ENCODE measurements at places on chromosomes 2 and 18.

DNA sequence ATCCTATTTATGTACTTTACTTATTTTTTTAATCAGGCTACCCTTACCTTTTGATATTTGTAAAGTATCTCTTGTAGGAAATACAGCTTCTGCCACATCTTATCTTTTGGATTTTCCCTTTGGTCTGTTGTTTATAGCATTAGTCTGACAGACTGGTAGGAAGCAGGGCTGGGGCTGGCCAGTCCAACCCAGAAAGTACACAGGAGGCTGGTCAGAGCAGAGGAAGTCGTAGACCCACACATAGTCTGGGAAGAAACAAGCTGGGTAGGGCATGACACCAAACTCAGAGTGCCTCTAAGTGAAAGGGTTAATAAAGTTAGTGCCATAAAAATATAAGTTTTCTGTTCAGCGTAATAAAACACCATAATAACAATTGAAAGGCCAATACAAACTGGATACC is 51.7 kb downstream of the BOLA3 start:
- DNase-seq: no peak

GRCh38 chr18:13218368-13218991 is at the start of gene LDLRAD4:
Gene LDLRAD4 (plus strand): TSS chr18:13218760.
- peak; percentile 8 for DNase-seq

- no peak for DNase-seq
These were observed 4.3 kb downstream of the UGT1A9 start for GRCh38 chr2:233676046-233676445.

- DNase-seq: peak; percentile 50
These were observed 184.3 kb downstream of the SH3BP4 start for GRCh38 chr2:235135990-235136561.

DNA sequence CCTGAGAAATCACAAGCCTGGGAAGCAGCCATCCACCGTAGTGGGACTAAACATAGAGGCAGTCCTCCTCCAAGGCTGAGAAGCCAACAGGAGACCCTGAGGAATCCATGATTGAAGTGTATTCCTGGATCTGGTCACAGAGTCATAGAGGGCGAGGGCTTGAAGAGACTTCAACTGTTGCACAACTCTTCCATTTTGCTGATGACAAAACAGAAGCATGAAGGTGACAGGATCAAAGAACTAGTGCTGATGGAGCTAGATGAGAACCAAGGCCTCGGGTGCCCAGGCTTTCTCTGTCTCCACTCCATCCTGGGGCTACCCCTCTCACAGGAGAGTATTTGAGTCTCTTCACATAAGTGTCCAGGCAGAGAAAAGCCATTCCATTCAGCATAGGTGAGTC is 30.1 kb upstream of the RAB27B start:
- DNase-seq: no peak

- no peak for DNase-seq
These were observed 801 bp downstream of the OSR1 start for GRCh38 chr2:19357402-19358241.

DNA sequence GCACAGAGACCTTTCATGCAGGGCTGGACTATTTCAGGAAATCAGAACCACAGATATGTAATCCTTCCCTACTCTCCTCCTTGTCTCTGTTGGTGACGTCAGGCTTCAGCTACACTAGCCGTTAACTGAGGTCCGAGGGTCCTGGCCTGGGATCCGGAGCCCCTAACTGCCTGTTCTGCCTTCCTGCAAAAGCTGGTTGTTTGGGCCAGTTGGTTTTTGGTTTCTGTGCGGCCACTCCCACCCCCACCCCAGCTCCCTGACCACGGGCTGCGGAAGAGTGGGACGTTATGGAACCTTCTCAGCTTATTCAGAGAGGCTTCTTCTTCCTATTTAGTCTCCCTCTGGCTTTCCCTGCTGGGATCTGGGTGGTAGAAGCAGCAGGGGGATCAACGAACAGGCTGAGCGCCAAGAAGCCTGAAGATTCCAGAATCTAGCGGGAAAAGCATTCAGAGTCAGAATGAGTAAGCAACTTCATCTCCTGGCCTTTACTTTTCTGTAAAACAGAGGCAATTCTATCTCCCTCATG is 49.3 kb upstream of the ROCK2 start:
- DNase-seq: no peak

GRCh38 chr2:215799194-215799593 is 214.2 kb downstream of the MREG start:
- DNase-seq: no peak

DNA sequence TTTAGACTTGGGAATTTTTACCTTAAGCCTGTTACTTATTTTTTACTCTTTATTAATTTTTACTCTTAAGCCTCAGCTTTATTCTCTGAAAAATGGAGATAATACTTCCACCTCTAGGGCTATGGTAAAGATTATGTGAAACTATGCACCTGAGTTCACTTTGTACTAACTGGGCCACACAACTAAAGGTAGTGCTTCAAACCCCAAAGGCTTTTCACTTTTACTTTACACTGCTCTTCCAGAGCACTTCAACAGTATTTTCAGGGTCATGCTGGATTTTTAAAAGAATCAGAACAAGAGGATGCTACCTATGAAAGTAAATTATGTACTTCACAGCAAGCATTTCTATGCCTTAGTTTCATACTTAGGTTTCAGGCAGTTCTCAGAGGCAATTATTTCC is 27.8 kb downstream of the MEX3C start:
- DNase-seq: no peak

DNA sequence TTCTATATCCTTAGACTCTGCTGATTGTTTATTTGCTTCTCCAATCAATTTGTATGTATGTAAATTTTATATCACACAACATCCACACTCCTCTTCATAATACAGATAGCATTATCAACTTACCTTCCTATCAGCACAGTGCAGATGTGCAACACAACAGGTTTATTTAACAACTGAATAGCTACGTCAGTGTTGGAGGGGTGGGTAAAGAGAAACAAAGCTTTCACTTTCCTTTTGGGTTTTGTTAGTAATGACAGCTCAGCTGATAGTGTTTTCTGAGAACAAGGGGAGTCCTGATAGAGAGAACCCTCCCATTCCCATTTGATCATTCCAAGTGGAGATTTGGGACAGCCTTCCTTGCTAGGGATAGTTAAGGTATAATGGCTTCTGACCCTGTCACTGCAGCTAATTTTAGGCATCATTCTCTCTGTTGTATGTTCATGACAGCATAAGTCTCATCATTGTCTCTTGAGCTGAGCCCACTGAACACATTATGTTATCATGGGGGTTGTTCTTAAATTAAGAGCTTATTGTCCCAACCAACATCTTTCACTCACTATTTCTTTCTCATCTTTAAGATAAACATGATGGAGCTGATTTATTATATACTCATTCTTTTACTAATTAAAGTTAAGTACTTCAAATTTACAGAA is 227.7 kb downstream of the GPD2 start:
- DNase-seq: no peak

GRCh38 chr2:112812318-112813267 is 24.0 kb downstream of the IL1B start:
- DNase-seq: no peak

- DNase-seq: no peak
These were observed 1.2 kb downstream of the IMMT start for GRCh38 chr2:86193901-86194567.

DNA sequence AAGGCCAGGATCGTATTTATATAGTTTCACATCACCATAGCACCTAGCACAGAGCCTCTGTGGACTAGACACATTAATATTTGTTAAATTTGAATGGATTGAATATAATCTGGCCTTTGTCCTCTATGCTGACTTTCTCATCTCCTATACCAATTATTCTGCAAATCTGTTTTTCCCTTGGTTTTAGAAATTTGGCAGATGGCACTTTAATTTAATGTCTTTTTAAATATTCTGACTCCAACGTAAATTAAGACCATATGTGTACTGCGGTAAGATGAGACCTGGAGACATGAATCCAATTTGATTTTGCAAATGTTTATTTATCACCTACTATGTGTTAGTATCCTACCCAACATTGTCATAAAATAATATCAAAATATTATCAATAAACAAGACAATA is 1281.9 kb upstream of the PIK3C3 start:
- DNase-seq: no peak

DNA sequence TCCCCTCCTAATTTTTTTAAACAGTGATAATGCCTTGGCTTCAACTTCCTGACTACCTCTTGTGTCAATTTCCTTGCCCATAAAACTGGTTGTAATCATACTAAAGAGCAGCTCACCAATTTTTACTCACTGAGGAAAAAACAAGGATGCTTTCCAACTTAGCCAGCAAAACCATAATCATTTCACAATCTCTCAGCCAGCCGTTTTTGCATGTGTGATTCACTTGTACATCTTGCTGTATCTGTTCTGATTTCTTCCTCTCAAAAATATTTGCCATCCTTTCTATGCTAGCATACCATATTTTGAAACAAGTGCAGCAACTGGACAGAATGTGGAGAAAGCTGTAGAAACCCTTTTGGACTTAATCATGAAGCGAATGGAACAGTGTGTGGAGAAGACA is 60.7 kb downstream of the RAB27B start:
- DNase-seq: no peak

GRCh38 chr2:85905187-85905666 is 16.4 kb upstream of the ST3GAL5 start:
- DNase-seq: no peak

DNA sequence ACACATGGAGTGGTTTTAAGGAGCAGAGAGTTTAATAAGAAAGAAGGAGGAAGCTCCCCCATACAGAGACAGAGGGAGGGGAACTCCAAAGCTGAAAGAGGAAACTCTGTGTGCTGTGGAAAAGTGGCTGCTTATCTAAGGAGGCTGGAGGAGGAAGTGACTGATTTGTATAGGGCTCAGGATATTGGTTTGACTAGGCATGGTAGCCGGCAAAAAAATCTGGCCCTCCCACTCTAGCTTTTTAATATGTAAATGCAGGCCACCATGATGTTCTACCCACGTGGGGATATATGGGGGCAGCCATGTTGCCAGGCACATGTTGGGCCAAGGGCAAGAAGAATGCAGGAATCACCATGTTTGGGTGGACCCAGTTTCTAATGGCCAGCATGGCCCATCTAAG is 64.3 kb downstream of the HNMT start:
- no peak for DNase-seq

DNA sequence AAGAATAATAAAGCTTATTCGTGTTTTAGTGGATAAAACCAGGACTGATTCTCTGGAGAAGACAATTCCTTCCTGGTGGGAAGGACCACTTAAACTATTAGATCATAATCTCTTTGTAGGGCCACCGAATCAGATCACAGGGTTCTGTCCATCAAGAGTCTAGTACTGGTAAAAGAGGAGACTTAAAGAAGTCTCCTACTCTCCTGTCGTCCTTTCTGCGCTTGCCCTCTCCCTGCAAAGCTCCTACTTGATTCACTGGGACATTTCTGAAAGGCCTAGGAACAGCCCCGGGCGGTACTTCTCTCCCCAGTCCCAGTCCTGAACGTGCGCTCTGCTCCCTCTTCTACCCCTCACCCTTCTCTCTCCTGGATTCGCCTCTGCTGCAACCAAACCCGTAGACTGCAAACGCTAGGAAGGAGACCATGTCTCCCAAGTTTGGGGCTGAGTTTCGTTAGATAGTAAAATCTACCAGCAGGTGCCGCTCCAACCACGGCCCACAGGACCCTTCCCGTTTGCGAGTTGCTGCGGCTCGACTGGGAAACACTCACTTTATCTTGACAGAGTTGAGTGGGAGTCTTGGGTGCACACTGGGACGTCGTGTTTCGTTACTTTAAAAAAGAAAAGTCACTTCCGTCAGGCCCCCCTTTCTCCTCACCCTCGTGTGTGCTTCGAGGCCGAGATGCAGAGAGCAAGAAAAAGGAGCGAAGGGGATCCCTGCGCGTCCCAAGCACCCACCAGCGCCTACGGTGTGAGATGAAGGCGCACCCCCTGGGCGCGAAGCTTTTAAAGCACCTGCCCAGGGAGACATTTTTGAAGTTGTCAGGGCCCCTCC is 923 bp downstream of the FIGLA start:
- DNase-seq: peak; percentile 47

DNA sequence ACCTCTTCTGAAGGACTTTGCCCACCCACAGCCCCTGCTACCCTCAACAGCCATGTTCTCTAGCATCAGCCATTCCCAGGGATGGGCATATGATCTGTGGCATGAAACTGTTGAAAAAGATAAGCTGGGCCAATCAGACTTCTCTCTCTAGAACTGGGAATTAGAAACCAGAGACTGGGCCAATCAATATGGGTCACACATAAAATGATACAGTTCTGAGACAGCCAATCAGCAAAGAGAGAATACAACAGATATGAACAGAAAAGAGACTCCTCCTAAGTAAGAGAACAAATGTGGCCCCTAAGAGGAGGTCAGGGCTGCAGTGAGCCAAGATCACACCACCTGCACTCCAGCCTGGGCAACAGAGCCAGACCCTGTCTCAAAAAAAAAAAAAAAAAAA is 2.1 kb downstream of the KIDINS220 start:
- no peak for DNase-seq

- no peak for DNase-seq
These were observed 480.8 kb upstream of the KLHL29 start for GRCh38 chr2:22904126-22904684.

DNA sequence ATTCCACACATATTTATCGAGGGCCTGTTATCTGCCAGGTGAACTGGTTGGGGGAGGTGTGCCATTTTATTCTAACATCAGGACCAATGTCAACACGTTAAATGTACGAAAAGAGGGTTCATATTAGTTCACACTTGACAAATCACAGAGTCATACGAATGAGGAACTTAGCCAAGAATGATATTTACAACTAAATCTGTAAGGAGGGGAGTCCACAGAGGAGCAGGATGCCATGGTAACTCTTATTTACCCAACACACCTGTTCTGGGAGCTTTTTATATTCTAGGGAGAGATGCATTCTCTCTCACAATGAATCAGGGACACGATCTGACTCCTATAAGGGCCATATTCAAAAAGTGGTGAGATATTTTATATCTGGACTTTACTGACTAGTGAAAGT is 144.1 kb downstream of the CDC42EP3 start:
- no peak for DNase-seq

- no peak for DNase-seq
These were observed 9.6 kb downstream of the CNDP2 start for GRCh38 chr18:74505776-74506175.

Data from NCI-H1930 (cell line).